RPMI7951 (cell line): ENCODE measurements at places on chromosomes 3 and 15. TPM values are rescaled to one million over a fixed set of nuclear protein-coding genes. Genes with fewer than 3 reads are reported as not detected.

SEMA3F gene
- 1.5 and 1.9 TPM in 2 replicates for total RNA-seq

SUSD5 gene
- 4.6 and 7.5 TPM in 2 replicates for total RNA-seq

NTRK3 gene
- 0.10 and 1.3 TPM in 2 replicates for total RNA-seq

CHRNA5 gene
- 11.7 and 12.0 TPM in 2 replicates for total RNA-seq

PCOLCE2 gene
- total RNA-seq: 2.1 and 2.8 TPM in 2 replicates

SI gene
- total RNA-seq: not detected in 2 replicates

C3orf49 gene
- total RNA-seq: not detected in 2 replicates

- peak; percentile 86 for DNase-seq
Observed at GRCh38 chr15:67146875-67147381, 81.5 kb downstream of the SMAD3 start.

GRCh38 chr15:69304182-69304545 is 5.5 kb downstream of the PAQR5 start:
- peak; percentile 83 for DNase-seq

DNA sequence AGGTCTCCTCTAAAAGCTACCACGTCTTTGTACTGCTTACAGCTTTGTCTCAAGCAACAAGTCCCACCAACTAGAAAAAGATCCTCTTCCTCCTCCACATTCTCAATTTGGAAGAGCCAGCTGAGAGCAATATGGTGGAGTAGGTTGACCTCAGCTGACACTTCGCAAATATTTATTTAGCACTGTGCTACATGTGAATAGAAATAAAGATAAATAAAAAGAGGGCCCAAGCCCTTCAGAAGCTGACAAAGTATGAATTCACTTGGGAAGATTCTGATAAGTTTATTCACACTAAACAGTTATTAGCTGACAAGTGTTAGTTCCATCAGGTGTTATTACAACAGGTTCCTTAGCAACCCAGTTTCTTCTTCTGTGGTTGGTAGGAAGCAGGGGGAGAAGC is 310.3 kb downstream of the GBE1 start:
- no peak for DNase-seq

DNA sequence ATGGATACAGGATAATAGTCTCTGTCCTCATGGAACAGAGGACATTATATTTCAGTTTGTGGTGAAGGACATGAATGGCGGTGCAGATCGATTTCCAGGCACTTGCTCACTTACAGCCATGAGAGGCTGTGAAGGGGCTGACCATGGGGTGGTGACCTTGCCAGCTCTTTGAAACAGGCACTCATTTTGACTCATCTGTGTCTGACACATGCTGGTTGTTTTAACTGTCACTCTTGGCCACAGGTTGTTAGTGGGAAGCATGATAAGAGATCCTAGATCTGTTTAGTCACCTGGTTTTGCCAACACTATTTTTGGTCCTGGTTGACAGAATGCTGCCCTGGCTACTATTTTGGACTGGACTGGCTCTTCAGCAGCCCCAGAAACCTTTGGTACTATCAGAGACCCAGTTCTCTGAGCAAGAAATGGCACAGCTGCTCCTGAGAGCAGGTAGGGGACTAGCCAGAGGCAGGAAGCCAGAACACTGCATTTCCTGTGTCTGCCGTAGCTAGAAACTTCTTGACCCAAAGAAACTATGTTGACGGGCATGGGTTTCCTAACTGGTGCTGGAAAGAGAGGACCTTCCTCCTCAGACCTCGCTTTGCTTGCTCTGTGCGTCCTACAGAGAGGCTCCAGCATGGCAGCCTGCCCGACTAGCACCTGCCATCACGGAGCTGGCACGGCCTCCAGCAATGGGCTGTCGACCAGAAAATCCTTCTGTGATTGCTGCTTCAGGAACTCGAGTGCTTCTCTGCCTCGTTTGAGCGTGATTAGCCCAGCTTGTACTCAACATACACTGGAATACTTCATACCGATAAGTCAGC is 6.3 kb downstream of the PXYLP1 start:
- DNase-seq: peak; percentile 40

DNA sequence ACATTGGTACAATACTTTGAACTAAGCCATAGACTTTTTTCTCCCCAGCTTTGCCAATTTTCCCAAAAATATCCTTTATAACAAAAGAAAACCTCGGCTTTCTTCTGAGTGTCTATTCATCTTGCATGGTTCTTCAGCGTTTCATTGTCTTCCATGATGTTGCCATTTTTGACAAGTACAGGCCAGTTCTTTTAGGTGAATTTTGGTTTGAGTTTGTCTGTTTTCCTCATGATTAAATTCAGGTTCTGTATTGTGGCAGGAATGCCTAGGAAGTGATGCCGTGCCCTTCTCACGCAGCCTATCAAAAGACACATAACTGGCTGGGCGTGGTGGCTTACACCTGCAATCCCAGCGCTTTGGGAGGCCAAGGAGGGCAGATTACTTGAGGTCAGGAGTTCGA is 7.6 kb upstream of the CSPG4 start:
- no peak for DNase-seq

DNA sequence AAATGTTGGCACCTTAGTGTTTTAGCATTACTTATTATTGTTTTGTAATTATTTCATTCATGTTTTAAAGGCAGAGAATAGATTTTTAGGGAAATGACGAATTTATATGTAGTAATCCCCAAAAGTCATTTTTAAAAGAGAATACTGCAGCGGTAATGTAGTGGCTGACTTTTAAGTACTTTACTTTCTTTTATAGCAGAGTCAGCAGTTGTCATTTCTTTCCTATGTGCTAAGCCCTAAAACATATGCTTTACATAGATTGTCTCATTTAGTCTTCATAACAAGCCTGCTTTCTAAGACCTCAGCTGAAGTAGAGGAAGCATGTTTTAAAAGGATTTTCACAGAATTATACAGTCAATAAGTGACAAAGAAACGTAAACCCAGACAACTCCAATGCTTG is 102.1 kb upstream of the PEX5L start:
- DNase-seq: no peak

DNA sequence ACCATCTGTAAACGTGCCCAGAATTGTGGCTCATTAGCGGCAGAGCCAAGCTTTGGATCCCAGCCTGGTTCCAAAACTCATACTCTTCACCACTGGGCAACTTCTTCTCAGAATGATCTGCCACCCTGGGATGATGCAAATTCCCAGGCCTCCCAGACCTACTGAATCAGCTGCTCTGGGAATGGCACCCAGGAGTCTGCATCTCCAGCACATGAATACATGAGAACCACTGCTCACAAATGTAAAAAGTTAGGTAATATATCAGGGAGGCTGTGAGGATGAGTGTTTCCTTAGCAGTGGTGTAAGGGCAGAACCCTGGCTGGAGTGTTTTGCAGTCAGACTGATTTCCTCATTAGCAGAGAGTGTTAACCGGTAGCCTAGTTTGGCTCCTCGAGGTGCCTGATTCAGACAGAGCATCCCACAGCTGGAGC is 94.2 kb downstream of the LIPC start:
- DNase-seq: no peak

DNA sequence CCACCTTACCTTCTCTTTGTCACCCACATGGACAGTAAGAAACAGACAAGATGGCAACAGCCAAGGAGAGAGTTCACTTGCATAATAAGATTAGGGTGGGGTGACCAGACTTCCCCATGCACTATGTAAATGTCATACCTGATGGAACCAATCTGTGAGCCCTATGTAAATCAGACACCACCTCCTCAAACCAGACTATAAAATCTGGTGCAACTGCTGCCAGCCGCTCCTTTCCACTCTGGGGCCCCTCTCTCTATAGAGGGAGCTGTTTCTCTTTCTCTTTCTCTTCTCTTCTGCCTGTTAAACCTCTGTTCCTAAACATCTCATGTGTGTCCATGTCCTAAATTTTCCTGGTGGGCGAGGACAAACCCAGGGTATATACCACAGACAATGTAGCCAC is 405.5 kb upstream of the CNTN4 start:
- no peak for DNase-seq
